ENCODE measurements at places on chromosomes 13 and 19.

GRCh38 chr19:41409288-41409687, 11.7 kb downstream of the BCKDHA start:
- DNase-seq, result no peak

DNA sequence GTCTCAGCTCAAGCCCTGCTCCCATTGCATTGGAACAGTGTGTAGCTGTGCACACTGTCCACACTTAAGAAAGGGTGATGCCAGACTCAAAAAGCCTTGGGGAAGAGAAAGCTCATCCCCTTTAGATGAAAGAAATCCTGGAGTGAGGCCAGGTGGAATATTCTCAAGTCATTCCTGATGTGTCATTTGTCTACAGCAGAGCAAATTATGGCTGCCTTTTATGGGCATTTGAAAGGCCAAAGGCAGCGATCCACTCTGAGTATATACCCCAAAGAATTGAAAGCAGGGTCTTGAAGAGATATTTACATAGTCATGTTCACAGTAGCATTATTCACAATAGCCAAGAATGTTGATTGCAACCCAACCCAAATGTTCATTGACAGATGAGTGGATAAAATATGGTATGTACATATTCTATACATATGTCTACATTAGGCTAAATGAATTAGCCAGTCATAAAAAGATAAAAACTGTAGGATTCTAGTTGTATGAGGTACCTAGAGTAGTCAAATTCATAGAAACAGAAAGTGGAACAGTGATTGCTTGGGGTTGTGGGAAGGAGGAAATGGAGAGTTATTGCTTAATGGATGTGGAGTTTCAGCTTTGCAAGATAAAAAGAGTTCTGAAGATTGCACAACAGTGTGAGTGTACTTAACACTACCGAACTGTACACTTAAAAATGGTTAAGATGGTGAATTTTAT, 214.9 kb downstream of the KCNRG start:
- peak; percentile 95 for DNase-seq

- DNase-seq, result no peak
Observed at GRCh38 chr13:61857198-61857597, 441.5 kb upstream of the PCDH20 start.

GRCh38 chr13:93505104-93505952, 278.7 kb downstream of the GPC6 start:
- no peak for DNase-seq

DNA sequence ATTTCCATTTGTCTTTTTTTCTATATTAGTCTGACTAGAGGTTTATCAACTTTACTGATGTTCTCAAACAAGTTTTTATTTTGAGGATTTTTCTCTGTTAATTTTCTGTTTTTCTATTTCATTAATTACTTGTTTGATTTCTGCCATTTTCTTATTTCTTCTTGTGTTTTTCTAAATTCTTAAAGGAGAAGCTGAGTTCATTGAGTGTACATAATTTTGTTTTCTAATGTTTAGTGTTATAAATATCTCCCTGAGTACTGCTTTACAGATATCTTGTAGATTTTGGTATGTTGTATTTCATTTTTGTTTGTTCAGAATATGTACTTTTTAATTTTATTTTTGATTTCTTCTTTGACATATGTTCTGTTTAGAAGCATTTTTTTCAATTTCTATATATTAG, 1404.3 kb upstream of the MIR17HG start:
- no peak for DNase-seq

- DNase-seq, result peak; percentile 64
Observed at GRCh38 chr13:49652355-49653305, 24.3 kb downstream of the ARL11 start.

- no peak for DNase-seq
Observed at GRCh38 chr13:34343413-34343940, 525.5 kb downstream of the RFC3 start.

DNA sequence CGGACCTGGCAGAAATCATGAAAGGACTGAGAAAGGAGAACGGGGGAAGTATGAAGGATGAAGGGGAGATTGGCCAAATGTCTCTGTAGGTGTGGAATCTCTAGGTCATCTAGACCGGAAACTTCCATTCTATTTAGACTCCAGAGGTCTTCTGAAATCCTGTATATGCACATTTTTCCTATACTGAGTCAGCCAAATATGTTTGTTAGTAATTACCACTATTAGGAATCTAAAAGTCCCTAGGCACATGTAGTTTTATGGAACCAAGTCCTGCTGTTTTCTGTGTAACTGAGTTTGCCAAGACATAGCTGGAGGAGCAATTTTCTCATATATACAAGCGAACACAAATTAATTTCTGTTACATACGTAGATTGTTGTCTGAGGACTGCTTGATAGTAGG, 498.1 kb downstream of the GPC5 start:
- no peak for DNase-seq

GRCh38 chr19:45897261-45897812, 5.1 kb downstream of the MYPOP start:
- DNase-seq, result peak; percentile 77
